ENCODE measurements at places on chromosomes 2 and 18.

- DNase-seq, result no peak
Measured at GRCh38 chr2:173982182-173982714, 17.1 kb upstream of the SP3 start.

- no peak for DNase-seq
Measured at GRCh38 chr2:222732489-222733178, 61.2 kb downstream of the MOGAT1 start.

- DNase-seq, result no peak
Measured at GRCh38 chr2:200599206-200599605, 13.4 kb downstream of the AOX1 start.

DNA sequence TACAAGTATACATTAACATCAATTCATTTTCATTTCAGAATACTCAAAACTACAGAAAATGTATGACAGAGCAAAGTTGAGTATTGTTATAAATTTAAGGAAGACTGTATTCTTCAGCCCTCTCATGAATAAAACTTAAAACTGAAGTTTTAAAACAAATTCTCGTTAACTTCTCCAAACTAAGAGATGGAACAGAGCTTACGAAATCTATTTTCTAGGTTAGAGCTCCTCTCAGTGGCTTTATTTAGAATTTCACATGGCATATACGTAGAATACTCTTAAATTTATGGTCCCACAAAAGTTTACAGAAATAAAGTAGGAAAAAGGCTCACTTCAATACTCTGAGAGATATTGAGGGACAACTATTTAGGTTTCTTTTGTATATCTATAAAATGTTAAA, 612.1 kb downstream of the KCNJ3 start:
- no peak for DNase-seq

DNA sequence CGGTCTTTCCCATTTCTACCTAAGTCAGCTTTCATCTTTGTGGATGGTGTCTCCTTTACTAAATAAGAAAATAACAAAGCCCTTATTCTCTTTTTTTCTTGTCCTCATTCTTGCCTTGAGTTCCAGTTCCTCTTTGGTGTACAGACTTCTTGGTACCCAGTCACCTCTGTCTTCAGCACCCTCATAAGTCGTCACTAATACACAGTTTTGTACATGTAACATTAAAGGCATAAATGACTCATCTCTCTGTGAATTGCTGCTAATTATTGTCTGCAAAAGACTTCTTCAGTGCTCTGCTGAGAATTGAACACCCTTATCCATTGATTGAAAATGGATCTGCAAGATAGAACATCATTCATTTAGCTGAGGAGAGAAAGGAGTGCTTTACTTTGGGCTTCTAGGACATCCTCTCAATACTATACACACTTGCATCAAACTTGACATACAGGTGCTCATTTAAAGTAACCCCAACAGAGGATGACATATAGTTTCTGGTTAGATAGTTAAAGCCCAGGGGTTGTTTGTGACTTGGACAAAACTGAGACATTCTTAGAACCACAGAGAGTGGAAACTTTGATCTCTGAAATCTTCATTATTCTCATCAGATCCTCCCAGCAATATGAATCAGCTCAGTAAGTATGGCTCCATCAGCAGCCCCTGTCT, 97.0 kb downstream of the XRCC5 start:
- DNase-seq, result no peak

DNA sequence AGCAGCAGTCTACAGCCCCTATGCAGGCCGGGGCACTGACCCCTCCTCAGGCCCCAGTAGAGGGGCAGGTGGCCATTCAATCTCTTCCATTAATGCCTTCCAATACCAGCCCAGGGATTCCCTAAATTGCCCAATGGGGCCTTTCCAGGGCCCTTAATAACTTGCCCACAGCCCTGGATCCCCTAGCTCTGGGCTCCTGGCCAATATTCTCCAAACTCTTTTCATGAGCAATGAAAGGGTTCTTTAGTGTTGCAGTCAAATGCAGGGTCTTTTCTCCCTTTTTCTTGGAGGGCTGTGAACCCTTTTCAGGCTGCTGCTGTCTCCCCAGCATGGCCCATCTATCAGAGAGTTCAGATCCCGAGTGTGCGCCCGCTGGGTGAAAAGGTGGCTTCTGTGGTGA, 41.3 kb upstream of the SLC1A4 start:
- no peak for DNase-seq

DNA sequence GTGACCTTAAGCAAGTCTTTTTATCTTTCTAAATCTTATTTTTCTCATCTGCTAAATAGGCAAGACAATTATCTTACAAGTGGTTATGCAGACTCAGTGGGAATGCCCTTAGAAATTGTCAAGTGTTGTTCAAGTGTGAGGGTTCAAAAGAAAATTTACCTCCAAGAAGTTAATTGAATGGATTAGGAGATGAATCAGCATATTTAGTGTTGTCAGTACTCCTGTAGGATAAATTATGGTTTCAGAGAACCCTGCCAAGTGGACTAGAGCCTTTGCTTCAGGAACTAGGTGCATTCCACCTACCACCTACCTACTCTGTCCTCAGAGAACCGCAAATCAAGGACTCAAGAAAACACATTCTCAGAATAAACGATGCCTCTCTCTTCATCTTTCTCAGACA, 69.8 kb upstream of the KCTD1 start:
- DNase-seq, result no peak

DNA sequence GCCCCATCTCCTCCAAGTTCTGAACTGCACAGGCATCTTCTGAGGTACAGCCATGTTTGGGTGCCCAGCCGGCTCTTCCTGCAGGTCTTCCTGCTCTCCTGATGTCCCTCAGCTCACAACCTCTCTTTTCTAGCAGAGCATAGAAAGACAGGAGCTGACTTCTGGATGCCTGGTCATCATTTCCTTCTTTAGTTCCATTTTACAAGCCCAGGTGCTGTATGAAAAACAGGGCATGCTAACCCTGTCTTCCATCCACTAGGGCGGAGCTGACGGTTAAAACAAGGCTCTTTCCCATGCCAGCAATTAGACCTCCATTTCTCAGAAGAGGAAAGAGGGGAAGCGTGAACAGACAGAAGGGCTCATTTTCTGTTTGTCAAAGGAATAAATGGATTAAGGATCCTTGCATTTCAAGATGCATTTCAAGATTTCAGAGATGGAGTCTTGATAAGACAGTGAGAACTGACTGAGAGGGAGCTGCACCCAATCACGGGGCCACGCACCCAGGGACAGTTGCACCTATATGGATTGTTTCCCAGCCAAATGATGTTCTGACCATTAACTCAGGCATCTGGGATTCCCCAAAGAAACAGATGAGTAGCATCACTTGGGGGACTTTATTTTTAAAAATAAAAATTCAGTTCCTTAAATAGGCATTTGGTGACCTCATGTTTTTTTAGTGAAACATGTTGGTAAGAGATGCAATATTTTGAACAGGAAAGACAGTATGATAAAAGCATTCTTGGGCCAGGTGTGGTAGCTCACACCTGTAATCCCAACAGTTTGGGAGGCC, 45.8 kb upstream of the EML6 start:
- no peak for DNase-seq

Data from anterior cingulate cortex (tissue), 58 donors.